NCI-H1417 treated with DMSO at 0.1 percent for 48 hours (cell line): ENCODE measurements at places on chromosomes 7 and 10.

DNA sequence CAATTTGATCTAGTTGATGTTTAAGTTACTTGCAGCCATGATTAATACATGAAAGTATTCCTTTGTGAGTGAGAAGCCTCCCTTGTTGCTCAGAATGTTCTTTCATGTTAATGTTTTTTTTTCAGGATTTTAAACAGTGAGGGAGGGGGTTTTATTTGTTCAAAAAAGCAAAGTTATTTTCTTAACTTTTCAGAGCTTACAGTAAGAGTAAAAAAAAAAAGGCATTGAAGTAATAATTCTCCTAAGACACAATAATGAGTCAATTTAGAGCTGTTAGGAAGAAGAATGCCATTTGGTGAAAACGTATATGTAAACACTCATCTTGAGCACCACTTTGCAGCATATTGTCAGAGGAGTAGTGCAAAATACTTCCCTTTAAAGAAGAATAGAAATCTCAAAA is 105.8 kb downstream of the SEMA3A start:
- DNase-seq = peak; percentile 50

- DNase-seq = no peak
These were observed 5.5 kb upstream of the PLAU start for GRCh38 chr10:73905256-73906020.

GRCh38 chr10:4353964-4354363 is 472.0 kb upstream of the AKR1E2 start:
- no peak for DNase-seq

DNA sequence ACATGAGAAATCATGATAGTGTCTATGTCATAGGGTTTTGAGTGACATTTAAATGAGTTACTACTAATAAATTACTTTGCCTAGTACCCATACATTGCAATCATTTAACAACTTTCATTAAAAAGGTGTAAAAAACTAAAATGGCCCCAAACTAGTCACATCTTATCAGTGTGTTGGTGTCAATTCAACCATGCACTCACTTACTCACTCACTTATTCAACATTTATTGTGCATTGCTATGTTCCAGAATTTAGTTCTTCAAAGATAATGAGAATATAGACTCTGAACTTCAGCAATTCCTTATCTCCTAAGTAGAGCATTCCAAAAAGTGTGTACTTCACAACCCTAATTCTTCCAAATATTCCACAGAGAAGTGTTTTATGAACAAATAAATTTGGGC is 965.7 kb downstream of the REEP3 start:
- no peak for DNase-seq

DNA sequence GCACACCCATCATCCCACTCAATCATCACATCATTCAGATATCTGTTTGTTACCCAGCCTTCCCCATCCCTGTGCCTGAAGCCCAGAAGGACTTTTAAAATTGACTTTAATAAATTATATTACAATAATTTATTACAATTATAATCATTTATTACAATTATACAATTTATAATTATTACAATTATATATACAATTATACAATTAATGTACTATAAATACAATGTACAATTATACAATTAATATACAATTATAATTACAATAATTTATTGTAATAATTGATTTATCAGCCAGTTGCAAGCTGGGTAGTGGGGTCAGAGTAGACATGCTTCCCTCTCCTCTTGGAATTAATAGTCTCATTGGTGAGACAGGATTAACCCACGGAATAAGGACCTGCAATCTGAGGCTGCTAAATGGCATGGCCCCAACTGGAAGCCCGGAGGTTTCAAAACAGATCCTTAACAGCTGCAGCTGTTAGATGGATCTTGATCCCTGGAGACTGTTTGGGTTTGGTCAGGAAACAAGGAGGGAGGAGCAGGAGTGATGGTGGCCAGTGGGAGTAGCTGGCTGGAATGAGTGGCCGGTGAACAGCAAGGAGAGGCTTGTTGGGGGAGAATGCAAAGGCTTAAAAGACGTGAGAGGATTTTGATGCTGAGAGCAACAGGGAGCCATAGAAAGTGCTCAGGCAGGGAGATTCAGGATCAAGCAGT is 402.8 kb upstream of the PODXL start:
- DNase-seq = no peak

DNA sequence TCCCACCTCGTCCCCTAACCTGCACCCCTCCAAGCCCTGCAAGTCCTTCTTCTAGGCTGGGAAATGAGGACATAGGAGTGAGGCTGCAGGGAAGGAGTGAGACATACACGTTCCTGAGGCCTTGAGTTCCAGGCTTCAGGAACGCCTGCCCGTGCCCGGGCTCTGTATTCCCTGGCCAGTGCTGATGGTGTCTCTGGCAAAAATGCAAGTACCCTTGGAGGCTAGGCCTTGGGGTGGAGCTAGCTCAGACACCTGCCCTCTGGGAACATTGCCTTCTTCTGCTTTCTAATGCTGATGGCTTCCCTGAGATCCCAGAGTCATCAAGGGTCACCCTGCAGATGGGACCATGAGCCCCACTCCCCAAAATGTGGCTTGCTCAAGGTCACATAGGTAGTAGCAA is 76.0 kb downstream of the GRK5 start:
- no peak for DNase-seq

- DNase-seq = no peak
These were observed 11.1 kb downstream of the SLC35G1 start for GRCh38 chr10:93904901-93905300.

DNA sequence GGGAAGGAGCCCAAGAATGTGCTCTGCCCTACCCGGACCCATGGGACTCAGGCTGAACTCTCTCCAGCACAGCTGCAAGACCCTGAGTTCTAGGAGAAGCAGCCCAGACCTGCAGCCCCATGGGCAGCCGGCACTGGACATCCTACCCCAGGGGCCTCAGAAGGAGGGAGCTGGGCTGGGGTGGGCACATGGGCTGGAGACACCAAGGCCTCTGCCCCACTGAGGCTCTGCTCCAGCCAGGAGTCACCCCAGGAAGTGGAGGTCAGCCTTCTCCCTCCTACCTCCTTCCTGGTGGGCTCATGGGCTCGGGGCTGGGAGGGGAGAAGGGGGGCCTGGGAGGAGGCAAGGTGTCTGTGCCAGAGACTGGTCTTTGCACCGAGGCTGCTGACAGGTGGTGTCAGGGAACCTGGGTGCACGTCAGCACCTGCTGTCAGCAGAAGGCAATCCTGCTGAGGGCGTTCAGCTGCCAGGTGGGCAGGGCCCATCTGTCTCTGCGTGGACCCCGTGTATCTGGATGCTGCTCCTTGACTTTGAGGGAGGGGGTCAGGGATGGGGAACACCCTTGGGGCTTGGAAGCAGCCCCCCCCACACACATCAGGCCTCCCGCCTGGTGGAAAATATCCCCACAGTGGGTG is 95.2 kb downstream of the PDGFA start:
- DNase-seq = no peak

GRCh38 chr10:128072046-128072445 is 54.2 kb downstream of the MKI67 start:
- no peak for DNase-seq

- no peak for DNase-seq
These were observed 8.4 kb downstream of the TLX1 start for GRCh38 chr10:101139421-101139911.

- no peak for DNase-seq
These were observed 57.3 kb upstream of the GSAP start for GRCh38 chr7:77473229-77474005.

- DNase-seq = no peak
These were observed 32.8 kb downstream of the UBTD1 start for GRCh38 chr10:97531401-97531986.

DNA sequence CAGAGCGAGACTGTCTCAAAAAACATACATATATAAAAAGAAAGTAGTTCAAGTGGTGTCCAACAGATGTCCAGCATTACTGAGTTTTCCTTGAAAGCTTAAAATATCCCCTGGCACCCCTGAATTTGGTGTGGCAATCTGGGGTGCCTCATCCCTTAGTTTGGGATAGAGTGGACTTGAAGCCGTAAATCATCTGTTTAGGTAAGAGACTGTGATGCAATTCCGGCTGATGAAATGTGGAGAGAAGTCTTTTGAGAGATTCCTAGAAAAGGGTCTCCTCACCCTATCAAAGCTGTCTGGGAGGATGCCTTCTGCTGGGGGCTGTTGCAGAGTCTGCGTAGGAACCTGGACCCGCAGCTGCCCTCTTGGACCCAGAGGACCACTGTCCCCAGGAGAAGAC is 408.0 kb downstream of the RPS24 start:
- DNase-seq = no peak

DNA sequence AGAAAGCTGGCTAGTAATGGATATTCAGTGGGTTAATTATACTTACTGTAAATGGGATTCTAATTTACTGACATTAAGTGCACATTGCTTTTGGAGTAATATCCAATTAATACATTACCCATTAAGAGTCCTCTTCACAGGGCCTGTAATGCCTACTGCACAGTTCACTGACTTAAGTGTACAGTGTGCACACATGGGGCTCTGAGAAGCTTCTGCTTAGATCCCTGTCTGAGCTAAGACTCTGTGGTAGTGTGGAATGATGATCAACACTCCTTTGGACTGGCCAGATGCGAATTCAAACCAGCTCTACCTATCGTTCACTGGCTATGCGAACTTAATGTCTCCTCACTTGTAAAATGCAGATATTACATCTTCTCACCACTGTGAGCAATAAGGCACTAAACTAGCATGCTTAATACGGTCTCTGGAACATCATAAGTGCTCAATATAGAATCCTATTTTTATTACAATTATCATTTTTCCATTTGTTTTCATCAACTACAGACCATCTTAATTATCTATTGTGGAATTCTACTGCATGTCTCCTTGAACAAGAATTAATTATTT is 53.8 kb upstream of the SEC61G start:
- no peak for DNase-seq

DNA sequence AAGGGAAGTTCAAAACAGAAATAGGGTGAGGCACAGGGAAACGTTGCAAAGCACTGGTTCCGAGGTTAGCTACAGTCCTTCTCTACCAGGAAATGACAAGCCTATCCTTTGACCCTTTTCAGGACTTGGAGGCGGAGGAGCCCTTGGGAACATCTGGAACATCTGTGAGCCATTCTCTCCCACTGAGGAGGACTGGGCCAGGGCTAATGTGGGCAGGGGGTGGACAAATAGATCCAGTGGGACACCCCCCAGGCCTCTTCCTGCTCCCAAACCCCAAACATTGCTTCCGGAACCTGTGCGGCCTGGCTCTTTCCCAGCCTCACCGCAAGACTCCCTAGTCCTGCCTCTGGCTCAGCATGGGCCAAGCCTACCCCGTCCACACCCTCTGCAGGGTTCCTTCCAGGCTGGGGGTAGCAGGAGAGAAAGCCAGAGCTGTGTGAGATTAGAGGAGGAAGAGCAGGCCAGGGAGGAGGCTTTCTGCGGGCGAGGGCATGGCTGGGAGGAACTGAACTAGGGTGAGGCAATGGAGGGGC is 36.5 kb downstream of the GHRHR start:
- DNase-seq = no peak

DNA sequence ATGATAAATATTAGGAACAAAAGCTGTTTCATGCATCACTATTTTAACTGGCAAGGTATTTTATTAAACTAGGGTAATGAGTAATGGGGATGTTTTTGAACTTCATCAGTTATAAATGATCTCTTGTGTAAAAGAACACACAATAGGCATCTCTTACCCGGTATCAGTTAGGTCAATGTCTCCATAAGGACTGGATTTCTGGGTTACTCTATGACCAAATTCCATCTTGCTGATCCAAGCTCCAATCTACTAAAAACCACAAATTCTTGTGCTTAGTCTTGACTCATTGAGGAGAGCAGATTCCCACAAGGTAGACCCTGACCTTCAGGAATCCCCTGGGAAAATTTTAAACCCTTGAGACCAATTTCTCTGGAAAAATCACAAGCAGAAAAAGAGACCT is 1167.7 kb downstream of the XPNPEP1 start:
- no peak for DNase-seq

- DNase-seq = no peak
These were observed 661.0 kb upstream of the TEX47 start for GRCh38 chr7:89456556-89456955.

GRCh38 chr7:124996778-124997177 is 67.2 kb upstream of the POT1 start:
- DNase-seq = no peak

- no peak for DNase-seq
These were observed 217.1 kb downstream of the NRG3 start for GRCh38 chr10:82092111-82092510.

- no peak for DNase-seq
These were observed 117.4 kb downstream of the INPP5A start for GRCh38 chr10:132654708-132655661.

GRCh38 chr7:154841731-154842331 is 161.1 kb downstream of the PAXIP1 start:
- DNase-seq = no peak

DNA sequence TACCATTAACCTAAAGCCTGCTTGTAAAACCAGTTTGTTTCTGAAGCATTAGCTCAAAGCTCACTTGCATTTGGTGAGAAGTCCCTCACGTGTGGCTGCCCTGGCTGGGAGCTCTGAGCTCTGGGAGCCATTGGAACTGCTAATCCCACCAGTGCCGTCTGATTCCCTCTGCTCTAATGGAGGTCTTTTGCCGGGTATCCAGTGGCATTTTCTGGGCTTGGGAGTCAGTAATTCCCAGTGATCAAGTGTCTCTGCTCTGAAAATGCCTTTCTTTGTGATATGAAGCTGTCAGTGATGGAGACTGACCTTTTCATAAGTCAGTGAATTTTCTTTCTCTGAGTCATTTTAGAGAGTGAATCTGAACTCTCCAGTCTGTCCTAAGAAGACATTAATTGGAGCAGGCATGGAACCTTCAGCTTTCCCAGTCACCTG is 36.9 kb upstream of the FAM20C start:
- no peak for DNase-seq

GRCh38 chr7:2945171-2945570 is 98.5 kb downstream of the CARD11 start:
- DNase-seq = no peak

DNA sequence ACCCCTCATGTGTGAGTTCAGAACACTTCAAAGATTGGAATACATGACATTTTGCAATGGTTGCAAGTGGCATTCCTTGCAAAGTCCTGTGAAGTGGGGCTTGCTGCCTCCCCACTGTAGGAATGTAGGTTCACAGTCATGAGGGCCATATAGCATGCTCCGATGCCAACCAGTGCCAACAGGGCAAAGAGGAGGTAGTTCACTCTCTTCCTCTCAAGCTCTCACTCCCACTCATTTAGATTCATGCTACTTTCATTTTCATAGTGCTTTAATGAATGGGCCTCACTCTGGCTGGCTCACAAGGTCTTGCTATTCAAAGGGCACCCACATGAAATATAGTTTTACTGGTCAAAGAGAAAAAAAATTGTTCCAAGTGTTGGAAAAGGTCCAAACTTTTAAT is 169.9 kb upstream of the AOAH start:
- DNase-seq = no peak

GRCh38 chr10:22992075-22992474 is 64.2 kb downstream of the ARMC3 start:
- DNase-seq = no peak

DNA sequence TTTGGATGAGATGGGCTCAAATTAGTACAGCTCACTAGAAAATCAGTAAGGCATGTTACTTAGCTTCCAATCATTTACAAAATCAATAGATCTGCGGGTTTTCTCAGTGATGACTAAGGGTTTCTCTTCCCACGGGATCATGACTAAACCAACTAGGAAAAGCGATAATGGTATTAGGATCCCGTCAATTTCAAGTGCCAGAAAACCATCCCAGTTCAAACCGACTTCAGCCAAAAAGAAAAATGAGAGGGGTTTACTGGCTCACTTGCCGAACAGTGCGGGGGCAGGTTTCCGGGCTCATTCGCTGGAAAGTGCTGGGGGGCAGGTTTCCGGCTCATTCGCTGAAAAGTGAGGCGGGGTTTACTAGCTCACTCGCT is 62.1 kb upstream of the LYZL2 start:
- no peak for DNase-seq
